ENCODE measurements at places on chromosomes 5 and 9. TPM values are rescaled to one million over a fixed set of nuclear protein-coding genes. Genes with fewer than 3 reads are reported as not detected.
A peak's percentile ranks its signal among the peaks of the same experiment; 100 is the strongest.

DNA sequence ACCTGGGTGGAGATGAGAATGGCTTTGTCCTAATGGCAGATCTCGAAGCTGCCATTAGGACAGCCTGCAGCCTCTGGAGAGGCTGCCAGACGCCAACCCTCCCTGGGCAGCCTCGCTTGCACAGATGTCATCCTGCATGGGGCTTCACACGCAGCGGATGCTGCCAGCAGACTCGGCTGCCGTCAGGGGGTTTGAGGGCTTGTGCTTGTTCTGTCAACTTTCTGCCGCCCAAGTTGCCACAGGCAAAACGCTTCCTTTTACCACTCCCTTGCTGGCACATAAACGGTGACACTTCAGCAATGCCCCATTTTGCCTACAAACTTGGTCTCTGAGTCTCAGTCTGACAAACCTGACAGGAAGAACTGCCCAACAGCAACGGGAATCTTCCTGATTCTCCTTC, 24.7 kb downstream of the DAP start:
- H3K27me3 ChIP-seq, result no peaks in the 10 kb centered on the region
- H3K36me3 ChIP-seq, result no peaks in the 10 kb centered on the region
- no peak for DNase-seq
- no peak overlapping the region for H3K27ac ChIP-seq

GRCh38 chr5:173655196-173655797, 38.8 kb upstream of the BOD1 start:
- no peaks in the 10 kb centered on the region for H3K36me3 ChIP-seq
- no peaks in the 10 kb centered on the region for H3K27me3 ChIP-seq
- H3K4me3 ChIP-seq, result no peak overlapping the region
- DNase-seq, result no peak
- H3K27ac ChIP-seq, result no peak overlapping the region

OR1N2 gene
- not detected for total RNA-seq

GRCh38 chr9:36144309-36145232, 8.0 kb downstream of the GLIPR2 start:
- H3K27ac ChIP-seq, result peak overlapping the region; percentile 43
- no peak overlapping the region for H3K4me3 ChIP-seq
- peaks cover 10% of the 10 kb centered on the region for H3K4me1 ChIP-seq
- peaks cover 4% of the 10 kb centered on the region for H3K36me3 ChIP-seq
- no peak for DNase-seq

GRCh38 chr5:140358738-140359310, 1.2 kb upstream of the SLC4A9 start:
- no peak overlapping the region for H3K27ac ChIP-seq
- H3K36me3 ChIP-seq, result no peaks in the 10 kb centered on the region
- H3K27me3 ChIP-seq, result no peaks in the 10 kb centered on the region
- DNase-seq, result no peak
- H3K4me1 ChIP-seq, result peaks cover 11% of the 10 kb centered on the region

CD72 gene
- total RNA-seq, result 0.51 TPM

GRCh38 chr5:150307617-150308426, 5.1 kb upstream of the ARSI start:
- no peak for DNase-seq
- H3K36me3 ChIP-seq, result no peaks in the 10 kb centered on the region
- no peak overlapping the region for H3K4me3 ChIP-seq
- no peak overlapping the region for H3K27ac ChIP-seq

ARID3C gene
- not detected for total RNA-seq

TSSK1B gene
- total RNA-seq, result not detected

- peak overlapping the region; percentile 57 for H3K27ac ChIP-seq
- H3K27me3 ChIP-seq, result no peaks in the 10 kb centered on the region
- H3K36me3 ChIP-seq, result no peaks in the 10 kb centered on the region
- peaks cover 26% of the 10 kb centered on the region for H3K4me1 ChIP-seq
- H3K4me3 ChIP-seq, result no peak overlapping the region
- no peak for DNase-seq
Observed at GRCh38 chr5:155091768-155092717, 78.5 kb downstream of the KIF4B start.

MROH2B gene
- not detected for total RNA-seq

DNA sequence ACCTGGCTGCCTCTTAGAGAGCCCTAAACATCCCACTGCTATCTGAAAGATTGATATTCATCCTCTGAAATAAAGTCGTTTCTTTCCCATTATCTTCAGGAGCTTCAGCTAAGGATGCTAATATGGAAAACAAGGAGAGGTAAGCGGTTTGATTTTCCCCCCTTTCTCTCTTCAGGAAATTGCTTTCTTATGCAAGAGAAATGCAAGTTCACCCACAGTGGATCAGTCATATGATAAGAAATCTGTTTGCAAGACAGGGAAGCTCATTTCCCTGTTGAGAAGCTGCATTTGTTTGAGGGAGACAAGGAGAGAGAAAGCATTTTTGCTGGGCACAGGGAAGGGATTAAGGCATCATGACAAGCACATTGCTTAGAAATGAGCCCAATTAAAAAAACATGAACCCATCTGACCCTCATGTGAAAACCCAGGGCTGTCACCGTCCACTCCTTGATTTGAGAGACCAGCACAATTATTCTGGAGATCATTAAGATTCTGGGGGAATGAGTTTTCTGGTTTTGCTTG, 53.7 kb upstream of the BOD1 start:
- no peak for DNase-seq
- peaks cover 39% of the 10 kb centered on the region for H3K4me1 ChIP-seq
- peak overlapping the region; percentile 8 for H3K27ac ChIP-seq
- H3K36me3 ChIP-seq, result no peaks in the 10 kb centered on the region
- H3K27me3 ChIP-seq, result no peaks in the 10 kb centered on the region
- H3K4me3 ChIP-seq, result no peak overlapping the region
